ENCODE measurements at places on chromosomes 4 and X.
A peak's percentile ranks its signal among the peaks of the same experiment; 100 is the strongest.

GRCh38 chrX:46918434-46918833 is 6.2 kb downstream of the JADE3 start:
- DNase-seq, result no peak

- peak; percentile 23 for DNase-seq
Measured at GRCh38 chrX:129678614-129679195, 23.9 kb upstream of the APLN start.

DNA sequence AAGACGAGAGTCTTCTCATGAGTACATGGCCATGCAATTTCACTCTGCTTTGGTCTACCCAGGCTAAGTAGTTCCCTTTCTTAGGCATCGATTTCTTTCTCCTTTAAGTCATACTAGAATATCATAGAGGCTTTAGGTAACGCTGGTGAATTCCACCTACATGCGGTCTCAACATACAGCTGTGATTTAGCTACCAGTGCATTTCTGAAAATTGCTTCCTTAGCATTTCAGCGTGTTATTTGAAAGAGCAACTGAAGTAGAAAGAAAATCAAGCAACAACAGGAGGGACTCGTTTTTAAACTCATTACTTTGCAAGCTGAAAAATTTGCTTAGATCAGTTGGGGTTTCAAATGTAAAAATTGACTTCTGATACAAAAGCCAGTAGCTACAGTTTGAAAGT is 48.1 kb upstream of the RASGEF1B start:
- no peak for DNase-seq

- no peak for DNase-seq
Measured at GRCh38 chrX:97525981-97526380, 642.3 kb downstream of the RPA4 start.
